ENCODE measurements at places on chromosomes 13 and 19.
A peak's percentile ranks its signal among the peaks of the same experiment; 100 is the strongest.

GRCh38 chr13:47418206-47418920 lies 521.5 kb upstream of the HTR2A start:
- DNase-seq: no peak

- DNase-seq: no peak
Measured at GRCh38 chr19:50573741-50574461, 5.7 kb upstream of the LRRC4B start.

DNA sequence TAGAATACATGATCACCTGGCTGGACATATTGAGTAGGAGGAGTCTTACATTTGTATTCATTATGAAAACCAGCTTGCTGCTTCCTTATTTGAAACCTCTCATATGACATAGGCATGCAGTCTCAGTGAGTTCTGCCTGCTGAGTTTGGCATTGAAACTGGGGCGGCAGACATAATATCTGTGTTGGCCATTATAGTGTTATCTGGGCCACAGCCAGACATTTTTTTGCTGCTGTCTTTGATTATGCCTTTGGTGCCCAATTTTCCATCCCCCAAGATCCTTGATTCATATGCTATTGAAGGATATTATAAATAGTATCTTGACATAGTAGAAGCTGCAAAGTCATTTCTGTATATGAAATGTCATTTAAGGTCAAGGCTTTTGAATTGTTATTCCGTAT lies 15.8 kb downstream of the FREM2 start:
- DNase-seq: no peak

- DNase-seq: no peak
Measured at GRCh38 chr19:10817291-10818038, 18.5 kb downstream of the TMED1 start.

GRCh38 chr19:10625003-10625761 lies at the start of gene SLC44A2:
Gene SLC44A2 (plus strand): TSS chr19:10625553. CDS start chr19:10625634, 81 bp downstream.
- no peak for DNase-seq

DNA sequence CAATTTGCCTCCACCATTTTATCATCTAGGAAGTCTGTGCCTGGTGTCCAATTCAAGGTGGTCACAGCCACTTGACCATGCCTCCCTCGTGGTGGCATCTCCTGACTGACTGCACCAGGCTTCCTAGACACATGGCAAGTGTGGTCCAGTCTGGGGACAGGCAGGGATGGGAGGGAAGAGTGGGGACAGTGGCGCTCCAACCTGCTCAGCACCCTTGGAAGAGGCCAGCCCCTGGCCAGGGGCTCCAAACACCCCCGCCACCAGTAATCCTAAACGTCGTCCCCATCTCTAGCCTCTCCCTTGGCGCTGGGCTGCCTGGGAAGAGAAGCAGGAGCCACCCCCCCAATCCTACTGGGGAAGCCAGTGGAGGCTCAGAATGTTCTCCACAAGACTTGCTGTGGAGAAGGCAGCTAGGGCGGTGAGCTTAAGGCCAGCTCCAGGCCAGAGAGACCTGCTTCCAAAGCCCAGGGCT lies 2.7 kb downstream of the RPL36 start:
- no peak for DNase-seq

GRCh38 chr19:15185188-15185587 lies 15.6 kb downstream of the NOTCH3 start:
- no peak for DNase-seq

DNA sequence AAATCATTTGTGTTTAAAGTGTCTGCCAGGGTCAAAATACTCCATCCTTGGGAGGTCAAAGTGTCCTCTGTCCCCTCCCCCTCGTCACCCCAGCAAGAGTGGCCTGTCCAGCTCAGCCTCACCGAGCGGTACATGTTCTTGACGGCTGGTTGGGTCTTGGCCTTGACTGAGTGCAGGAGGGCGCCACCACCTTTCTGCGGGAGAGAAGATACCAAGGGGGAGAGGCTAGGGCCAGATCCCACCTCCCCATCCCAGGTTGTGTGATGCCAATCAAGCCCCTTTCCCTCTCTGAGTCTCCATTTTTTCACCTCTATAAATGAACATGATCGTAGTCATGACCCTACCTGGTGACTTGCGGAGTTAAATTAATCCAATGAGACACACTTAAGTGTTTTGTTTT lies 6.1 kb downstream of the CRB3 start:
- DNase-seq: no peak

GRCh38 chr13:95191821-95192563 lies 109.3 kb downstream of the ABCC4 start:
- DNase-seq: peak; percentile 63

DNA sequence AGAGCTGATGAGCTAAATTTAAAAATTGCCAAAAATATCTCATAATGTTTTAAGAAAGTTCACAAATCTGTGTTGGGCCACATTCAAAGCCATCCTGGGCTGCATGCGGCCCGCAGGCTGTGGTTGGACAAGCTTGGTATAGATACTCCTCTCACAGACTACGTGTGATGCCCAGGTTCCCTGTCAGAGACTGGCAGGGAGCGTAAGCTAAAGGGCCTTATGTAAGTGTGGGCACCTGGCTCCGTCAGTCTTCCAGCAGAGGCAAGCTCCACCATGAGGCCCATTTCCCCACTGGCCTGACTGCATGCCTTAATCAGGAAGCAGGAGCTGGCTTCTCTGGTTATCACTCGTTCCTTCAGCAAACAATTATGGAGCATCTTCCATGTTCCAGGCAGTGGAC lies 200.2 kb downstream of the FOXO1 start:
- DNase-seq: no peak

DNA sequence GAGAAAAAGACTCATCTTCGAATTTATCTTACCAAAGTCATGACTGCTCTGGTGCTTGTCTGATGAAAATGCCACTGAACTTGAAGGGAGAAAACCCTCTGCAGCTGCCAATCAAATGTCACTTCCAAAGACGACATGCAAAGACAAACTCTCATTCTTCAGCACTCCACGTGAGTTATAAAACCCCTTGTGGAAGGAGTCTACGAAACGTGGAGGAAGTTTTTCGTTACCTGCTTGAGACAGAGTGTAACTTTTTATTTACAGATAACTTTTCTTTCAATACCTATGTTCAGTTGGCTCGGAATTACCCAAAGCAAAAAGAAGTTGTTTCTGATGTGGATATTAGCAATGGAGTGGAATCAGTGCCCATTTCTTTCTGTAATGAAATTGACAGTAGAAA lies 19.2 kb upstream of the PHF11 start:
- no peak for DNase-seq

DNA sequence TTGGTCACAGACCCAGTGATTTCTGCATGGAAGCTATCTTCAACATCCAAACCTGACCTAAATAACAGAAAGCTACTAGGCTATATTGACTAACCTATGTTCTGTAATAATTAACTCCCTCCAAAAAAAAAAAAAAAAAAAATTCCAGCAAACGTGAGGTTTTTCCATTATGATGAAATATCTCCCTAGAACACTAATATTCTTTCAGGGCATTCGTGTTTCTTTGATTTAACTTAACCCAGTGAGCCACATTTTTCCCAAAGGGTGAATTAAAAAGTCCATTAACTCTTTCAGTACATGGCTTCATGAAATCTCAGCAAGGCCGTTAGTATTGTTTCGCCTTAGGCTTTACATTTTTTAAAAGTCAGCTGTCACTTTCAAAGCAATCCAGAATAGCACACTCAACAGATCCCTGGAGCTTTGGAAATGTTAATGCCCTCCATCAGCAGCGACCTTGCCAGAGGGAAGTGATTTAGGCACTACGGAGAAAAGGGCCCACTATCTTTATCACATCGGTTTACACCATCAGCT lies 175.8 kb downstream of the DCT start:
- no peak for DNase-seq

- no peak for DNase-seq
Measured at GRCh38 chr19:50723735-50724521, 764 bp downstream of the CLEC11A start.

GRCh38 chr13:37473035-37473434 lies 125.5 kb downstream of the POSTN start:
- no peak for DNase-seq

GRCh38 chr19:2227415-2228156 lies 8.5 kb downstream of the PLEKHJ1 start:
- no peak for DNase-seq

DNA sequence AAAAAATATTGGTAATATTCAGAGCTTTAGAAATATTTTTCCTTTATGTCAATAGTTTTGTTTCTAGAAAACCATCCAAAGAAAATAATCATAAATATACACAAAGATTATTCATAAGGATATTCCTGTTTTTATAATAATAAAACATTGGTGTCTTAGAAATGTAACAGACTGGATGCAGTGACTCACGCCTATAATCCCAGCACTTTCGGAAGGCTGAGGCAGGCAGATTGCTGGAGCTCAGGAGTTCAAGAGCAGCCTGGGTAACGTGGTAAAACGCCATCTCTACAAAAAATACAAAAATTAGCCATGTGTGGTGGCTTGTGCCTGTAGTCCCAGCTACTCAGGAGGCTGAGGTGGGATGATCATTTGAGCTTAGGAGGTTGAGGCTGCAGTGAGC lies 106.8 kb downstream of the DHRS12 start:
- no peak for DNase-seq

DNA sequence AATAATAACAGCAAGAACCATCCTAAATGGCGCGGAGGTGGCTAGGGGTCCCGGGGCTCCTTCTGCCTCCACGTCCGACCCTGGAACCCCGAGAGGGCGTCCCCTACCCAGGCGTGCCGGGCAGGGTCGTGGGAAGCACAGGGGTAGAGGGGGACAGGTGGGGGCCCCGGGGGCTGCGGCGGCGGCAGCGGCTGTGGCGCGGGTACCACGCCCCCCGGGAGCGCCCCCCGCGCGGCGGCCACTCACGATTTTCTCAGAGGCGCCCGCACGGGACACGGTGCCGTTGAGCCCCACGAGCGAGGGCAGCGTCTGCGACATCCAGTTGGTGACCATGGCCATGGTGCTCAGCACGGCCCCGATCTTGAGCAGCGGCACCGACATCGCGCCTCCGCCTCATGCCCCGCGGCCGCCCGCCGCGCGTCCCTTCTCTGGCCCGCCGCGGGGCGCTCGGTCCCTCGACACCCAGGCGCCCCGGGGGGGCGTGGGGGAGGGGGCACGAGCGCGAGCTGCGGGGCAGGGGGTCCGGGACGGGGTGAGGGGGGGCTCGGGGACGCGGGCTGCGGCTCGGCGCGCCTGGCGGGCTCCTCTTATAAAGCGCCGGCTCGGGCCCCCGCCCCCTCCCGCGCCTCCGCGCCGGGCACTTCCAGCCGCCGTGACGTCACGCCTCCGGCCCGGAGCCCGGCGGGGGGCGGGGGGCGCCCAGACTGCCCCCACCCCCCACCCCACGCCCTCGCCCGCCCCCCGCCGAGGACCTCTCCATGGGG lies 22.9 kb downstream of the OLFM2 start:
- no peak for DNase-seq

- DNase-seq: no peak
Measured at GRCh38 chr13:113373811-113374485, 10.0 kb upstream of the GRTP1 start.

GRCh38 chr19:48926909-48927308 lies 6.6 kb upstream of the DHDH start:
- DNase-seq: peak; percentile 16

GRCh38 chr13:21039097-21039800 lies 22.1 kb downstream of the LATS2 start:
- no peak for DNase-seq

DNA sequence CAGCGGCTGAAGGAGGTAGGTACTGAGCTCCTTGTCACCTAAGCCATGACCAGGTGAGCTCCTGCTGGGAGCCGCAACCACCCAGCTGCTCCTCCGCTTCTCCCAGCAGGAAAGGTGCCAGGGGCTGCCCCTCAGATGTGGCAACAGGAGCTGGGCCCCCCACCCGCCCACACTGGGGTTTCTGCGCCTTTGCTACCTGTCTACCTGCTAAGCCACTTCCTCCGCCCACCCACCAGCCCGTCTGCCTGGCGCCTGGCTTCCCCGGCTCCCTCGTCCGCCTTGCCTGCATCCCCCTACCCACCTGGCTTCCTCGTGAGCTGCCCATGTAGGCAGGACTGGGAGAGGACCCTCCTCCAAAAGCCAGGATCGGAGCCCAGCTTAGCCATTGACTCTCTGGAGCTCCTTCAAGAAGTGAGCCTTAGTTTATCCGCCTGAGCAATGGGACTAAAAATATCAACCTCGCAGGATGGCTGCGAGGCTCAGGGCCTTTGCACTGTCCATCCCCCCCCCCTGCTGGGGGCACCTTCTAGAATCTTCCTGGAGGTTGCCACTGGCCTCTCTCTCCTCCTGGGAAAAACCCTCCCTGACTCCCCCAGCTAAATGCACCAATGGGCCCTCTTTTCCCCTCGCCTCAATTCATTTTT lies 55.8 kb upstream of the KLF2 start:
- DNase-seq: peak; percentile 61

GRCh38 chr13:102687520-102687919 lies 7.3 kb downstream of the METTL21C start:
- DNase-seq: no peak

DNA sequence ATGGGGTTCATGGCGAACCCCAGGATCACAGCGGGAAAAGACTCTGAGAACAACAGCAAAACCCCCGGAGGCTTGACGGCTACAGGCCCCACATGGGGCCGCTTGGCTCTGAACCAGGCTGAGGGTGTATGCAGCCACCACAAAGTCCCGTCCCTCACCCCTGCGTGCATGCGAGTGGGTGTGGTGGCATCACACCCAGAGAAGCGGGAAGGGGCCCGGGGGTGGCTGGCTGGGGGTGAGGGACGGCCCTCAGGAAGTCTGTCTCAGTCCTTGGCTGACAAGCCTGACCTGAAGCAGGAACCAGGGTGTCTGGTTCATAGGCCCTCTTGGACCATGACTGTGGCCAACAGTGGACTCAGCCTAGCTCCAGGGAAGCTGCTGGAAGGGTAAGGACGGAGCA lies 34.2 kb downstream of the CEBPG start:
- DNase-seq: no peak

DNA sequence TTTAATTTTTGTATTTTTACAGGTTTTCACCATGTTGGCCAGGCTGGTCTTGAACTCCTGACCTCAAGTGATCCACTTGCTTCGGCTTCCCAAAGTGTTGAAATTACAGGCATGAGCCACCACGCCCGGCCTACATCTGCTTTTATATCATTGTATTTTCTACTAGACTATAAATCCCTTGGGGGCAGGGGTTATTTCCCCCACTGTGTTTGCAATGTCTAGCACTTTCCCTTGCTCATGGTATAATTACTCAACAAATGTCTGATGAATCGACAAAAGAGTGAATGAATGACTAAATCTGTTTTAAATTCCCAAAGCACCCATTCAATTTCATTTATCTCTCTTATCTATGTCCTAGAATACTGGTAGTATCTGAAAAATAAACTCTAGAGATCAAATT lies 244.5 kb upstream of the CSNK1A1L start:
- DNase-seq: no peak

GRCh38 chr13:61410669-61411297 lies 4.9 kb downstream of the PCDH20 start:
- no peak for DNase-seq

GRCh38 chr13:111480976-111481375 lies 160.5 kb downstream of the TEX29 start:
- no peak for DNase-seq

DNA sequence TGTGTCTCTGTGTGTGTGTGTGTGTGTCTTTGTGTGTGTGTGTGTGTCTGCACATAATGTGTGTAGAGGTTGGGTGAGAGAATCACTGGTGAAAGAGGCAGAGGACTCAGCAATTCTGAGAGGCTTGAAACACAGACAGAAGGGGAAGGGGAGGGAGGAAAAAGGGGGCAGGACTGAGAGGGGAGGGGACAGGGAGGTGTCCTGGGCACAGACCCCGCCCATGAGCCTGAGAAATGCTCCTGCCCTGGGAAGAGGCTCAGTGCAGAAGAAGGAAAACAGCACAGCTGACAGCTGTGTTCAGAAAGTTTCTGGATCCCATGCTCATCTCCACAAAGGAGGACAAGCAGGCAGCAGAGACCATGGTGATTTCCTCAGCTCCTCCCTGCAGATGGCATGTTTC lies 59.1 kb upstream of the CEACAM8 start:
- no peak for DNase-seq

- DNase-seq: no peak
Measured at GRCh38 chr19:57212109-57212508, 18.7 kb upstream of the AURKC start.

Data from stimulated activated CD4-positive, alpha-beta T cell treated with anti-CD3 and anti-CD28 coated beads, Interleukin-4, amount 100 ng/mL, for 4 hours (primary cell).